Posterior vena cava (tissue), 2 donors: ENCODE measurements at places on chromosomes 4 and X. TPM values are rescaled to one million over a fixed set of nuclear protein-coding genes. Genes with fewer than 3 reads are reported as not detected.
A peak's percentile ranks its signal among the peaks of the same experiment; 100 is the strongest.

GRCh38 chr4:168731006-168731636 is 234.3 kb downstream of the PALLD start:
- no peak for DNase-seq

GRCh38 chrX:143461606-143462005 is 55.7 kb downstream of the SPANXN3 start:
- DNase-seq = no peak

DNA sequence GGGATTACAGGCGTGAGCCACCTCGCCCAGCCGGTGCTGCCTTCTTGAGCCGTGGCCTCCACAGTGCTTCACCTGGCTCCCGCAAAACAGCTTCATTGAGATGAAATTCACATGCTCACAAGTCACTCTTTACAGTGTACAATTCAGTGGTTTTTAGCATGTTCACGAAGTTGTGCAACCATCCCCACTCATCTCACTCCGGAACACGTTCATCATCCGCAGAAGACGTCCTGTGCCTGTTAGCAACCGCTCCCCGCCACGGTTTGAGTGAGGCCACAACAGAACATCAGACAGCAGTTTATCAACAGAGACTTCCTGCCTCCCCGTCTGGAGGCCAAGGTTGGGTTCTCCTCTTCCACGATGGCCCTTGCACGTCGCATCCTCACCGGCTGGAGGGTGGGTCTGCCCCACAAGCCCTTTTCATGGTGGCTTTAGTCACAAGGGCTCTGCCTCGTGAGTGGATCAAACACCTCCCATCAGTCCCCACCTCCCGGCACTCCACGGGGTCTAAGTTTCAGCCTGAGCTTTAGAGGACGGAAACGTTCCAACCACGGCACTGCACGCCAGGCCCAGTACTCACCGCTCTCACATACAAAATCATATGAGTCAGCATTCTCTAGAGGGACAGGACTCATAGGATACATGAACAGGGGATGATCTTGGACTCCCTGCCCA is 29.6 kb upstream of the SPON2 start:
- DNase-seq = peak; percentile 84

BMPR1B gene
- 8.9 TPM for total RNA-seq

- DNase-seq = no peak
These were observed 746 bp upstream of the AADAT start for GRCh38 chr4:170090352-170091052.

TRIM2 gene
- 29.1 TPM for total RNA-seq

GRCh38 chr4:40114206-40114605 is 57.6 kb downstream of the N4BP2 start:
- DNase-seq = no peak
